ENCODE measurements at places on chromosomes 6 and 20. TPM values are rescaled to one million over a fixed set of nuclear protein-coding genes. Genes with fewer than 3 reads are reported as not detected.

Gene TNFRSF6B
- 7.1 TPM for polyA plus RNA-seq

Gene CLIC5
- polyA plus RNA-seq = 1.1 TPM

Gene RAD21L1
- polyA plus RNA-seq = not detected

Gene PAX1
- polyA plus RNA-seq = not detected

Gene ATP6V1G2
- polyA plus RNA-seq = 122 TPM

Gene LY6G6F
- not detected for polyA plus RNA-seq

Gene SLC17A2
- polyA plus RNA-seq = not detected

Gene B3GALT4
- 13.7 TPM for polyA plus RNA-seq

Gene BPIFB1
- not detected for polyA plus RNA-seq

Gene TREML1
- not detected for polyA plus RNA-seq

Gene RSPO3
- 0.15 TPM for polyA plus RNA-seq
